ENCODE measurements at places on chromosomes 5 and 9. TPM values are rescaled to one million over a fixed set of nuclear protein-coding genes. Genes with fewer than 3 reads are reported as not detected.

DNA sequence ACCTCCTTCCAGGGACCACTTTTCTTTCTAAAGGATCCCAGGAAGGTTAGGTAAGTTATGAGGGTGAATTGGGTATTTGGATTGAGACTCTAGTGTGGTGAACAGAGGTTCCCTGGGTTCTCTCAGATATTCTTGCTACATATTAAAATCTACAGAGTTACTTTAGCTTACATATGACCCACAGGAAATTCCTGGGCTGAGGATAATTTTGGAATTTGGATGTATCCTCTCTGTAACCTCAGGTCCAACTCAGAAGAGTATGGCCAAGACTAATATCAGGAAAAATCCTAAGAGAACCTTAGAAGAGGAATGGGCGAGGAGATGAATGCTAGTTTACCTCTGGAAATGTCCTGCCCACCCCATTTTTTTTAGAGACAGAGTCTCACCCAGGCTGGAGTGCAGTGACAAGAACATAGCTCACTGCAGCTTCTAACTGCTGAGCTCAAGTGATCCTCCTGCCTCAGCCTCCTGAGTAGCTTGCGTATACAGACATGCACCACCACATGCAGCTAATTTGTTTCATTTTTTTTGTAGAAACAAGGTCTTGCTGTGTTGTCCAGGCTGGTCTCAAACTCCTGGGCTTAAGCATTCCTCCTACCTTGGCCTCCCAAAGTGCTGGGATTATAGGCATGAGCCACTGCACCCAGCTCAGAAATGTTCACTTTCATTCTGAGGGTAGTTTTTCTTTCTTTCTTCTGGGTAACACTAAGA lies 196.4 kb downstream of the ARHGEF28 start:
- DNase-seq, result no peak

DNA sequence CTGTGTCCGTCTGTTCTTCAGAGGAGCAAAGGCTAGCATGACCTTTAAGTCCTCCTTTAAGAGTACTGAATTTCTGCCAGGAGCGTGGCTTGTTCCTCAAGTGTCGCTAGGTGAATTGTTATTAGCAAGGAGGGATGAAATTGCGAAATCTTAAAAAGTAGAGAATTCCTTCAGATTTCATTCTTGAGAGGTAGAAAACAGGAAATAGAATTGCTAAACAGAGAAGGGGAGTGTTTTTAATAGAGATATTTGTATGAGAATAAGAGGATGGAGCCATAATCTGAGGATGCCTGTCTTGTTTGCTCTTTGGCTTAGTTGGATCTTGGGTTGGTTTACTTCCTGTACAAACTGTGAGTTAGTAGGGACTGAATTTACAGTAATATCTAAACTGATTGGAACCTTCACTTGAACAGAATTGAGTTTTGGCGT lies 39.2 kb downstream of the EXOSC2 start:
- DNase-seq, result no peak

DNA sequence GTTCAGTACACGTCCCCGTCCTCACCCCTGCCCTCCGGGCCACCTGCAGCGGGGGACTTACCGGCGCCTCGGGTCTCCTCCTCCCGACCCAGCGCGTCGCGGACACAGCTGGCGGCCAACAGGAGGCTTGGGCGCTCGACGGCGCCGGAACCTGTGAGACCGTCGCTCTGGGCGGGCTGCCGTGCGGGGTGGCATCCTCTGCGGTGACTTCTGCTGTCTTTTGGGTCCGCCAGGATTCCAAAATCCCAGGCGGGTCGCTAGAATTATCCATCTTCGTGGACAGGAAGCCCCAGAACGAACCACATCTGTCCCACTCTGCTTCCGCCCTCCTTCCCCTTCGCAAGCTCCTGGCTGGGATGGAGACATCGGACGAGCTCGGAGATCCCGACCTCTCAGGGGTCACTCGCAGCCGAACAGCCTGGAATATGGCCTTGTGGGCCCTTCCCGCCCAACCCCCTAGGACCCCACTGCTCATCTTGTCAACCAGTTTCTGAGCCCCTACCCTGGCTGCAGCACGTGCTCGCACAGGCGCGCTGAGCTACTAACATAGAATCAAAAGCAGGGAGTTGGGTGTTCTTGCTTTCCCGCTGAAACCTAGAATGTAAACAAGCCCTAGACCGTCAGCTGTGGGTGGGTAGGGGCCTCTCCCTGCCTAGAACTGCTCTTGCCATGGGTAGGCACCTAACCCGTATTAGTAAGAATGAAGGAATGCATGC lies 947 bp upstream of the MARCHF3 start:
- peak; percentile 13 for DNase-seq

DNA sequence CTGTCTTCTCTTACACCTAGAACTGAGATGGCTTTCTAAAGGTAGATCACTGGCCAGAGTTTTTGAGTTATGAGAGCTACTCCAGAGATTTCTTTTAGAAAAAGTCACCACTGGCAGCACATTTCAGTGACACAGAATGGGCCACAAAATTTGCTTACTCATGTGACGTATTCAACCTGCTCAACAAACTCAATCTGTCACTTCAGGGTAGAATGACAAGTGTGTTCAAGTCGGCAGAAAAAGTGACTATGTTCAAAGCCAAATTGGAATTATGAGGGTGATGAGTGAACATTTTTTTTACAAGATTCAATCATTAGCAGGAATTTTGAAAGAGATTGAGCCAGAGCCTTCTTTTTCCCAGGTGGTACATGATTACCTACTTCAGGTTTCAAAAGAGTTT lies 46.5 kb downstream of the TAF11L14 start:
- DNase-seq, result no peak

- DNase-seq, result no peak
These were observed 455.5 kb upstream of the TRPC7 start for GRCh38 chr5:136820848-136821247.

GRCh38 chr5:177169271-177169670 lies 35.7 kb downstream of the NSD1 start:
- DNase-seq, result no peak

- DNase-seq, result no peak
These were observed 36.9 kb downstream of the SPRY4 start for GRCh38 chr5:142287973-142288313.

DNA sequence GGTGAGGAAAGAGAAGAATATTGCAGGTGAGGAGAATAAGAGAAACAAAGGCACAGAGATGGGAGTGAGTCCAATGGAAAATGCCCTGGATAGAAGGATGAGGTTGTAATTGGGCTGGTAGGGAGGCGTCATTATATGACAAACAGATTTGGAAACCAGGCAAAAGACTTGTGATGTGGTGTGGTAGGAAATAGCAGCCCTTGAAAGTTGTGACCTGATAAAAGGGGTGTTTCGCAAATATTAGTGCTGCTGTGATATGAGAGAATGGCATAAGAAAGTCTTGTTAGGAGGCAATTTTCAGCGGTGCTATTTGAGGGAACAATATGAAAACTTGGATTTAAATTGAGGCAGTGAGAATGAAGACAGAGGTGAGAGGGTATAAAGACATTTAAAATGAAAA lies 217.5 kb upstream of the ACTBL2 start:
- DNase-seq, result no peak

Gene ALDH1A1
- not detected for polyA plus RNA-seq

Gene GABBR2
- polyA plus RNA-seq, result not detected

Gene CAMK2A
- polyA plus RNA-seq, result not detected

Gene MEGF10
- polyA plus RNA-seq, result not detected

Gene RAD50
- 12.0 TPM for polyA plus RNA-seq

Gene HNRNPH1
- 120 TPM for polyA plus RNA-seq

Measured in naive thymus-derived CD8-positive, alpha-beta T cell (primary cell).